Natural killer cell treated with Interleukin-12 subunit alpha and Interleukin-12 subunit beta and Interleukin-15 and Interleukin-18, amount 100 ng/mL, for 72 hours (primary cell): ENCODE measurements at places on chromosomes 2 and 18. TPM values are rescaled to one million over a fixed set of nuclear protein-coding genes. Genes with fewer than 3 reads are reported as not detected.

The SOS1 gene
- 57.9 TPM for total RNA-seq

The MROH2A gene
- total RNA-seq = not detected

The DNAH6 gene
- 0.48 TPM for total RNA-seq

The EVX2 gene
- total RNA-seq = not detected

The EVA1A gene
- not detected for total RNA-seq

The FEZ2 gene
- 18.1 TPM for total RNA-seq

The PRKCE gene
- 6.3 TPM for total RNA-seq

The FAM124B gene
- total RNA-seq = 0.78 TPM

The ACMSD gene
- not detected for total RNA-seq

The BUB1 gene
- total RNA-seq = 103 TPM

The RNF152 gene
- 0.95 TPM for total RNA-seq

The SLC38A11 gene
- total RNA-seq = not detected

The POMC gene
- 3.4 TPM for total RNA-seq

The CDH20 gene
- total RNA-seq = 0.10 TPM

The DYNAP gene
- total RNA-seq = not detected

The LONRF2 gene
- total RNA-seq = not detected

The WNT10A gene
- total RNA-seq = not detected

The LRP2 gene
- total RNA-seq = 0.05 TPM

The LAPTM4A gene
- 13.2 TPM for total RNA-seq

The CCDC195 gene
- not detected for total RNA-seq

The C2orf42 gene
- 26.1 TPM for total RNA-seq

The GCA gene
- 5.8 TPM for total RNA-seq
